ENCODE measurements at places on chromosomes 2 and 18. TPM values are rescaled to one million over a fixed set of nuclear protein-coding genes. Genes with fewer than 3 reads are reported as not detected.

Gene PRKAG3
- polyA plus RNA-seq, result 0.08 TPM

Gene MTCL1
- 1.4 TPM for polyA plus RNA-seq

Gene USP40
- polyA plus RNA-seq, result 20.4 TPM

Gene IL36B
- not detected for polyA plus RNA-seq

Gene BUB1
- polyA plus RNA-seq, result 0.79 TPM

Gene GDF7
- polyA plus RNA-seq, result 0.89 TPM

Gene SERPINB11
- polyA plus RNA-seq, result not detected

Gene FOSL2
- 3.1 TPM for polyA plus RNA-seq

Gene SCTR
- 0.31 TPM for polyA plus RNA-seq

Gene ANKRD23
- 2.4 TPM for polyA plus RNA-seq

Gene COL4A4
- polyA plus RNA-seq, result 0.80 TPM

Gene FBXO15
- polyA plus RNA-seq, result 0.35 TPM

Gene HOXD13
- not detected for polyA plus RNA-seq

Gene PRSS56
- 0.02 TPM for polyA plus RNA-seq

Gene SERPINB13
- not detected for polyA plus RNA-seq

Gene ZSWIM2
- not detected for polyA plus RNA-seq

Gene RIT2
- not detected for polyA plus RNA-seq

Gene C2orf72
- polyA plus RNA-seq, result 94.9 TPM

Gene CD8B2
- polyA plus RNA-seq, result not detected

Gene RSAD2
- polyA plus RNA-seq, result 2.1 TPM

Gene SPIRE1
- polyA plus RNA-seq, result 5.7 TPM

Gene CXCR1
- polyA plus RNA-seq, result 0.26 TPM

Gene ORMDL1
- polyA plus RNA-seq, result 64.9 TPM

Gene LCT
- polyA plus RNA-seq, result not detected

Gene GCA
- polyA plus RNA-seq, result 12.9 TPM

Gene ANO7
- polyA plus RNA-seq, result 0.70 TPM

Gene VWA3B
- not detected for polyA plus RNA-seq

Gene PSMA8
- not detected for polyA plus RNA-seq

Gene OR6B2
- not detected for polyA plus RNA-seq

Gene GNAL
- 0.78 TPM for polyA plus RNA-seq

Gene AGXT
- 1,307 TPM for polyA plus RNA-seq

Gene DNMT3A
- polyA plus RNA-seq, result 3.5 TPM

Gene IL36A
- not detected for polyA plus RNA-seq

Gene KIAA2012
- polyA plus RNA-seq, result 0.61 TPM

Gene CNDP1
- 21.1 TPM for polyA plus RNA-seq

Gene C1QL2
- not detected for polyA plus RNA-seq
